ENCODE measurements at places on chromosomes 1 and 21.
A peak's percentile ranks its signal among the peaks of the same experiment; 100 is the strongest.

- no peak for DNase-seq
These were observed 31.1 kb upstream of the PDE9A start for GRCh38 chr21:42622284-42622683.

- no peak for DNase-seq
These were observed 469.0 kb upstream of the USP24 start for GRCh38 chr1:55684131-55684650.

GRCh38 chr1:48462716-48463302, 9.2 kb downstream of the SPATA6 start:
- DNase-seq, result no peak

- DNase-seq, result no peak
These were observed 160.6 kb upstream of the USP24 start for GRCh38 chr1:55375617-55376258.

- DNase-seq, result no peak
These were observed 8.1 kb upstream of the STMN1 start for GRCh38 chr1:25914074-25914995.

GRCh38 chr1:87335175-87335884, 6.7 kb downstream of the LMO4 start:
- no peak for DNase-seq

- no peak for DNase-seq
These were observed 453.8 kb downstream of the NEGR1 start for GRCh38 chr1:71828431-71829012.

GRCh38 chr1:53139951-53140361, 2.5 kb downstream of the SLC1A7 start:
- no peak for DNase-seq

GRCh38 chr1:100400404-100400803, 48.1 kb downstream of the CDC14A start:
- no peak for DNase-seq

DNA sequence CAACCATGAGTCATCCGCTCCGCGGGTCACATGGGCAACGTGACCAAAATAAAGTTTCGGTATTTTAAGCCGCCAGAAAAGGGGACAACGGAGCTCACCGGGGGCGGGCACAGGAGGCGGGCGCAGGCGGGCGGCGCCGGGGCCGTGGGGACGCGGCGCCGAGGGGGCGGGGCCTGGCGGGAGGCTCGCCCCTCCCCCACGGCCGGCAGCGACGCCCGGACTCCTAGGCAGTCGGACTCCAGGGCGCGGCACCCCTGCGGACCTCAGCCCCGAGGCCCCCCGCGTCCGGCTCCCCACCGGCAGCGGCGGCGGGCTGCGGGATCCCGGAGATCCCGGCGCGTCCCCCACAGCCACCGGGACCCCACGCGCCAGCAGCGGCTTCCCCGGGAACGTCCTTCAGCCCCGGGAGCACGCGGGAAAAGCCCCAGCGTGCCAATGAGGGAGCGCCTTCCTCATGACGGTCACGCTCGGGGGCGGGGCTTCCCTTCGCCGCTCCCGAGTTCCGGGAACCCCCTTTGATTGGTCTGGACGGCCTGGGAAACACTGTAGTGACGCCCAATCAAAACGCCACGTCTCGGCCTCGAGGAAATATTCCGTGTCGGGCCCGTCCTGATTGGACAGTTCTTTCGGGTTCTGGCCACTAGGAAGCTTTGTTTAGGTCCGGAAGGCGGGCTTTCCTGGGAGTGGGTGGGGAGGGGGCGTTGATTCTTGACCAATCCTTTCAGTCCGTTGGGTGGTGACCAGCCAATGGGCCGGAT, 515 bp upstream of the CAMTA1 start:
- peak; percentile 94 for DNase-seq

DNA sequence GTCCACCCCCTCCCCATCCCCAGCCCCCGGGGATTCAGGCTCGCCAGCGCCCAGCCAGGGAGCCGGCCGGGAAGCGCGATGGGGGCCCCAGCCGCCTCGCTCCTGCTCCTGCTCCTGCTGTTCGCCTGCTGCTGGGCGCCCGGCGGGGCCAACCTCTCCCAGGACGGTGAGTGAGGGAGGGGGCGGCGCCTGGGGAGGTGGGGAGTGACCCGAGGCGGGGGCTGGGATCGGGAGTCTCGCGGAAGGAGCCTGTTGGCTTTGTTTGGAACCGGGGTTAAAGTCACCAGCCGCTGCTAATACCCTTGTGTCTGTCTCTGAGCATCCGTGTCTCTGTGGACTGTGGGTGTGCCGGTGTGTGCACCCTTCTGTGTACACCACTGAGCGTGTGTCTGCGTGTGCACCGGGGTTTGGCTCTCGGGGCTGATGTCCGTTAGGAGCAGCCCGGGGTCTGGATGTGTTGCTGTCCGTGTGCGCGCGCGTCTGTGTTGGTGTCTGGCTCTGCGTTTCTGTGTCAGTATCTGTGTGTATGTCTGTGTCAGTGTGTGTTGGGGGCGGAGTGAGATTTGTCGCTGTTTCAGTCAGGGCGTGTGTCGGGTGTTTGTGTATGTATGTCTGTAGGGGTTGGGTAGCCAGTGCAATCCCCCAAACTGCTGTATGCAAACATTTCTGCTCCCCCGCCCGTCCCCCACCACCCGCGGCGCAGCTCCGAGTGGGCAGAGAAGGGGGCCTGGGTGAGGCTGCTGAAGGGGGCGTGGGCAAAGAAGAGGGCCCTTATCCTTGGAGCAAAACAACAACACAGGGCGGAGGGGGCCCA, 480 bp downstream of the CADM3 start:
- no peak for DNase-seq

GRCh38 chr1:32353886-32354570, 8.3 kb downstream of the FAM229A start:
- DNase-seq, result no peak

DNA sequence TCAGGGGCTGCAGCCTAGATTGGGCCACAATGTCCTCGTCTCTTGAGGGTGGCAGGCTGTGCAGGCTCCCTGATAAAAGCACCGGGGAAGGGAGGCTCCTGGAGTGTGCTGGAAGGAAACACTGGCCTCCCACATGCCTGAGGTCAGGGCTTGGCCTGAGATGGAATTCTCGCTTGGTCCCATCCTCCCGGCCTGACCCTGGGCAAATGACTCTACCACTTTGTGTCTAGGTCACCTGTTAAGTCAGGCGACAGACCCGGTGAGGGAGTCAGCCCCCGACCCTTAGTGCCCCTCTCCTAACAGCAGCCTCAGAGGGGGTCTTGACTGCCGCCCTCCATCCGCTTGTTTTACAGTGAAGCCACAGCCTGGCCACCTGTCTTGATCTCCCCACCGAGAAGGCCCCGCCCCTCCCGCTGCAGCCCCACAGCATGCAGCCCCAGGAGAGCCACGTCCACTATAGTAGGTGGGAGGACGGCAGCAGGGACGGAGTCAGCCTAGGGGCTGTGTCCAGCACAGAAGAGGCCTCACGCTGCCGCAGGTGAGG, 2.5 kb downstream of the SMIM1 start:
- no peak for DNase-seq
